ENCODE measurements at places on chromosomes 4 and X.

DNA sequence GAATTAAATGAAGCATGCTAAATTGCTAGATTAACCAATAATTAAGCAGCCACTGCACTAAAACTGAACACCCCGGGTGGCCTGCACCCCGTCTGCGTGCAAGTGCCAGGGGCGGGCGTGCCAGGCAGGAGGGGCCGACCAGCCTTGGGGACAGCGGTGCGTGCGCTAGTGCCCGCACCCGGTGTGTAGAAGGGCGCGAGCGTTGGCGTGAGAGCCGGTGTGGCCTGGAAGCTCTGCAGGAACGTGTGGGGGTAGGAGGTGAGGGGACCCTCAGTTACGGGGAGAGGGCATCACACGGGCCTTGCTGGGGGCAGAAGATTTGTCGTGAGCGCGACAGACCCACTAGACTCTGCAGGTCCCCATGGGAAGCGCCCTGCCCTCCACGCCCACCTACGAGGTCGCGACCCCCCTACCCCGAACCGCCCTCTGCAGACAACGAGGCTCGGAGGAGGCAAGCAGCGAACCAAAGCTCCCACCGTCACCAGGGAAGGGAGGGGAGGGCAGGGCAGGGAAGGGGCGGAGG is 105.8 kb downstream of the FAM53A start:
- no peak for DNase-seq

GRCh38 chr4:79653871-79654270 is 245.8 kb upstream of the GK2 start:
- DNase-seq, result no peak

GRCh38 chr4:14646831-14647230 is 355.4 kb upstream of the CPEB2 start:
- DNase-seq, result no peak

- DNase-seq, result no peak
These were observed 27.0 kb upstream of the RAB28 start for GRCh38 chr4:13511101-13511500.

GRCh38 chrX:141220342-141221008 is 21.8 kb downstream of the SPANXC start:
- no peak for DNase-seq

DNA sequence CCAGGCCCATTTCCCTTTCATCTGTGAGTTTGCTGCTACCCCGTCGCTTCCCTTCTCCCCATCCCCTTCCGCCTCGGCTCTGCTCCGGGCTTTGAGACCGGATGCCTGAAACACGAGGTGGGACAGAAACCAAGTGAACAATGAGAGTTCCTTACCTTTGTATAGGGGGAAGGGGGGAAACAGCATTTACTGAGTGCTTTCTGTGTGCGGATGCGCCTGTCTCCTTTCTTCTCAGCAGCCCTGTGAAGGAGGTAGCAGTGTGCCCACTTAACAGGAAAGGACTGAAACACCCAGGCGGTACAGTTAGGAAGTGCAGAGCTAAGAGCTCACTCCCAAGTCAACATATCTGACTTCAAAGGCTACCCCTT is 43.2 kb upstream of the TMSB15B start:
- DNase-seq, result no peak

DNA sequence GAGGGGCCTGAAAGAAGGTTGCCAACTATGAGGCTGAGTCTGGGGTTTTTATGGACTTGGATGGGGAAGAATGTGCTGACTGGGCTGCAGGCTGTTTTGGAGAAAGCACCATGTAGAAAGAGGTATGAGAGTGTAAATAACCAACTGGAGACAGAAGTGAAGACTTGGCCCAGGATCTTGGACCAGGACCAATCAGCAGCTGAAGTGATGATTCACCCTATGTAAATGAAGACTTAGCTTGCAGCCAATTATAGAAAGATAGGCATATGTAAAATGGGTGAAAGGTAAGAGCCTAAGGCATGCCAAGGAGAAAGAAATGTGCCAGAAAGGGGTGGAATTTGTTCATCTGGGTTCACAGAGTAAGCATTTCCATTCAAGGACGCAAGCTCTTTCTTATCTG is 856.7 kb upstream of the PRKX start:
- no peak for DNase-seq

DNA sequence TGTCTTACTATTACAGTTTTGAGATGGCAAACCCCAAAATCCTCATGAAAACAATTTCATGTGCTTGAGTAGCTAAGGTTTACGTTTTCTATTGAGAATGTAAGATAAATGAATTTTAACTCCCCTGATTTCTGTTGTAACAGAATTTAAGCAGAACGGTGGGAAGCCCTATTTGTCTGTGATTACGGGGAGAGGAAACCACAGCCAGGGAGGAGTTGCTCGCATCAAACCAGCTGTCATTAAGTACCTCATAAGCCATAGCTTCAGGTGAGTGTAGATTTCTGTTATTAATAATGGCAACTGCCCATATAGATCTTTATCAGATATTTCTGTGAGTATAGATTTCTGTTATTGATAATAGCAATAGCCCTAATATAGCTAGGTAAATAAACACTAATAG is 44.2 kb upstream of the RHOH start:
- no peak for DNase-seq

All from stimulated activated CD8-positive, alpha-beta memory T cell treated with anti-CD3 and anti-CD28 coated beads, Interleukin-4, amount 100 ng/mL, for 1 hour (primary cell).